Mesenchymal stem cell (in vitro differentiated cells and primary cell): ENCODE measurements at places on chromosomes 2 and 18.
A peak's percentile ranks its signal among the peaks of the same experiment; 100 is the strongest.

DNA sequence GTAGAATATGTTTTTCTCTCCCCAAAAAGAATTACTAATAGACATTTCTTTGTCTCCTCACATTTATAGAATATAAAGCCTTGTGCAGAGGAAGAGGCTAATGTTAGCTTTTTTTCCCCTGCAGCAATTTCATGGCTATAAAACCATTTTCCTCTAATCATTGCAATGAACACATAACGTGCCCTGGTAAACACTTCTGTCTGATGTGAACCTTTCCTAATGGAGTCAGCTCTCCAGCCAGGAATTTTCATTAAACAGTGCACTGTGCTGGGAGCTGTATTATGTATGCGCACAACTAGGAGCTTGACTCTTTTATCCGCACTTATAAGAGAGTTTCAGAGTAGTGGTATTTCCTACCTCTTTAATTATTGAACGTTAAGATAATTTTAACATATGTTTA is 63.9 kb upstream of the SPATS2L start:
- no peak for DNase-seq

DNA sequence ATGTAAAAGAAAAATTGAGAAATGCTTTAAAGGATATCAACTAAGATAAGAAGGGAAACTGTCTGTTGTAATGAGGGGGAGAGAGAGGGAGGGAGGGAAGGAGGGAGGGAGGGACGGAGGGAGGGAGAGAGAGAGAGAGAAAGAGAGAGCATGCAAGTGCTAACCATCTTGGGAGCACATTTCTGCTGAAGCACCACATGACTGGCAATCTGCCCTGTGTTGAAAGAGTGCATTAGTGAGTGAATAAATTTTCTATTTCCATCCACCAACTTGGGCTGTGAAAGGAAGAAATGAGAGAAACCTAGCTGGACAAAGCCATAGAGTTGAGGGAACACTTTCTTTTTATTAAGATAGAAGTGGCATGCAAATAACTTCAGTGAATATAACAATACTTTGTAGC is 110.7 kb downstream of the TMX3 start:
- DNase-seq: no peak

- DNase-seq: peak; percentile 29
Measured at GRCh38 chr2:19021721-19022120, 336.7 kb downstream of the OSR1 start.

- DNase-seq: no peak
Measured at GRCh38 chr2:68491582-68491981, 24.2 kb downstream of the APLF start.

DNA sequence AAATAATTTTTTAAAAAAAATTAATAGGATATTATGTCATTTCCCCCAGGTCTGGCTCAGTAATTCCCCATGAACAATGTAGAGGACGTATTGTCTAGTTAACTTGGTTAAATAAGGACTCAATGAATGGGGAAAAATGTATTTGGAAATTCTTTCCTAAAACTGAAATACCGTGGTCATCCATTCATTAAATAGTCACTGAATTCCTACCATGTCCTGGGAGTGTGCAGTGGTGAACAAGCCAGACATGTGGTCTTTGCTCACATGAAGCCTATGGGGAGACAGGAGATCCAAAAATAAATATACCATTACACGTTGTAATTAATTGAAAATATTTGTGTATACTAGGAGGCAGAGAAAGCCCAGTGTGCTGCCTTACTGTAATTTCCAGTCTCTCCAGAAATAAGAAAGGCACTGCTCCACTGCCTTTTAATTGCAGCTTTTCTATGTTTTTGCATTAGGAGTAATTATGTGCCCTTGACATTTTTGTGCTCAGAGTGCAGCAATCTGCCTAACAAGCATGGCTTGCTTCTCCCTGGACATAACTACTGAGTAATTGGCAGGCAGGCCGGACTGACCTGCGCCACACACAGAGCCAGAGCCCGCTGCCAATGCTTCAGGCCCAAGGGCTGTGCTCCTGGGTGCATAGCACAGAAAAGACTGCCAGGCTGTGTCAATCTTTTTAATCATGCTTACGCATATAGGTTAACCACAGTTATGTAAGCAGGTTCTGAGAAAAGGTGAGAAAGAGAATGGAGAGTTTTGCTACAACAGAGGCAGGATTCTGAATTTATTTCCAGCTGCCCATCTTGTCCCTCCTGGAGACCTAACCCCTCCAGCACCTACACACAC is 22.2 kb upstream of the TTC39C start:
- no peak for DNase-seq

- DNase-seq: peak; percentile 87
Measured at GRCh38 chr2:20411361-20411894, 35.4 kb upstream of the RHOB start.

DNA sequence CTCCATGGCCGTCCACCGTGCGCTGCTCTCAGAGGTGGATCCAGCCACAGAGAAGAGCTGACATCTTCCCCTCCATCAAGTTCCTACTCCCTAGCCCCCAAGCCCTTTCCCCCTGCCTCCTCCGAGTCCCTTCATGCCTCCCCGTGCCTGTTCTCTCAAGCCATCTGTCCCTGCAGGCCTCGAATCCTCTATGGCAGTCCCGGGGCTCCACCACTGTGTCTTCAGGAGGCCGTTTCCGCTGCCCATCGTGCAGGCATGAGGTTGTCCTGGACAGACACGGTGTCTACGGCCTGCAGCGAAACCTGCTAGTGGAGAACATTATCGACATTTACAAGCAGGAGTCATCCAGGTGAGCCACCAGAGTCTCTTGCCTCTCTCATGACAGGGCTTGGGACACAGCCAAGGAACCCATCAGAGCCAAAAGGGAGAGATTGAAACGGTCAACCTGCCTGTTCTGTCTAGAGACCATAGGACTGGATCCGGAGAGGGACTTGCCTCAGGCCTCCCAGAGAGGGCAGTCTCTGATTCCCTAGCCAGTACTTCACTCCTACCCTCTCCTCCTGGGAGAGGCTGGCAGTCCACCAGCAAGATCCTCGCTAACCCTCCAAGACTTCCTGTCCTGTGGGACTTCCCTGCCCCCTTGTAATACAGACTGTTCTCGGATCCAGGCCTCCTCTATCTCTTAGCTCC is 9.7 kb downstream of the UCN start:
- no peak for DNase-seq
